IMR-90 (cell line): ENCODE measurements at places on chromosomes 5 and 9. TPM values are rescaled to one million over a fixed set of nuclear protein-coding genes. Genes with fewer than 3 reads are reported as not detected.

The LHX3 gene
- polyA plus RNA-seq: not detected in 2 replicates

The IL4 gene
- not detected in 2 replicates for polyA plus RNA-seq

The FGF1 gene
- polyA plus RNA-seq: 7.6 and 8.5 TPM in 2 replicates

The ZDHHC11B gene
- 0.12 TPM in 1 of 2 replicates, not detected in the other for polyA plus RNA-seq

The GAS1 gene
- polyA plus RNA-seq: 2.2 and 2.6 TPM in 2 replicates

The SLC31A1 gene
- 16.4 and 17.9 TPM in 2 replicates for polyA plus RNA-seq

The BSPRY gene
- not detected in 2 replicates for polyA plus RNA-seq

The DNAJB5 gene
- 9.9 and 11.4 TPM in 2 replicates for polyA plus RNA-seq

The CYLC2 gene
- not detected in 2 replicates for polyA plus RNA-seq

The SPINK9 gene
- polyA plus RNA-seq: not detected in 2 replicates

The ANKRD31 gene
- 0.02 TPM in 1 of 2 replicates, not detected in the other for polyA plus RNA-seq

The ZBTB34 gene
- polyA plus RNA-seq: 2.8 and 3.1 TPM in 2 replicates

The C7 gene
- polyA plus RNA-seq: 1.4 and 1.8 TPM in 2 replicates

The PROB1 gene
- 0.36 and 0.38 TPM in 2 replicates for polyA plus RNA-seq

The C9orf153 gene
- not detected in 2 replicates for polyA plus RNA-seq

The GRXCR2 gene
- polyA plus RNA-seq: not detected in 2 replicates

The DMRTA1 gene
- polyA plus RNA-seq: 0.02 TPM in 1 of 2 replicates, not detected in the other

The ACER2 gene
- 0.66 and 0.84 TPM in 2 replicates for polyA plus RNA-seq

The GARIN3 gene
- not detected in 2 replicates for polyA plus RNA-seq

The IFNA2 gene
- not detected in 2 replicates for polyA plus RNA-seq

The TAF1L gene
- polyA plus RNA-seq: not detected in 2 replicates

The OGN gene
- polyA plus RNA-seq: 0.10 TPM in 1 of 2 replicates, not detected in the other

The MLANA gene
- not detected in 2 replicates for polyA plus RNA-seq

The GMCL2 gene
- polyA plus RNA-seq: not detected in 2 replicates
